ENCODE measurements at places on chromosomes 1 and 21.

DNA sequence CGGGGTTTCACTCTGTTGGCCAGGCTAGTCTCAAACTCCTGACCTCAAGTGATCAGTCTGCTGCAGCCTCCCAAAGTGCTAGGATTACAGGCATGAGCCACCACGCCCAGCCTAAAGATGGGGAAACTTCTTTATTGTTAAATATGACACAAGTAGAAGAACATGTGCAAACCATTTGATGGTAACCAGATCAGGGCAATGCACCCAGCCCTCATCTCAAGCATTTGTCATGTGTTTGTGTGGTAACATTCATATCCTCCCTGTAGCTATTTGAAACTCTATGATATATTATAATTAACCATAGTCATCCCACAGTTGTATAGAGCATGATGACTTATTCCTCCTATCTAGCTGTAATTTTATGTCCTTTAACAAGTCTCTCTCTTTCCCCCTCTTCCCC lies 119.5 kb upstream of the TMPRSS2 start:
- DNase-seq = no peak

GRCh38 chr1:48875552-48876329 lies 99.0 kb upstream of the BEND5 start:
- no peak for DNase-seq

- no peak for DNase-seq
These were observed 72.6 kb downstream of the DTL start for GRCh38 chr1:212108187-212108586.

- DNase-seq = no peak
These were observed 45.3 kb downstream of the PKP1 start for GRCh38 chr1:201328576-201328975.

GRCh38 chr1:97281962-97282361 lies 560.4 kb downstream of the PTBP2 start:
- DNase-seq = no peak

DNA sequence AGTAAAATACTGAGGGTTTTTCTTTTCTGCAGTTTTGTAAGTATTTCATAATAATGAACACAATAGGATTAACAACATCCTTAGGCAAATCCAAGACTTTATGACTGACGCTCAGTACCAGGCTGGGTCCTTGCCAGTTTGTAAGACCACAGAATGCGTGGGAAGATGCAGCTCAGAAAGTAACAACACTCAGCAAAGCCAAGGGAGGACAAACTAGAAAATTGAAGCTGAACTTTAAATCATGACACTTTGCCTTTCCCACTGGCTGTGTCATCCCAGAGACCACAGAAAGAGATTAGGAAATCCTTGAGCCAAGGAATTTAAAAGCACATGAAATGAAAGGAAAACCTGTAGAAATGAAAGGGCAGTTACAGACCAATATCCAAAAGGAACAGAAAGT lies 426.3 kb upstream of the CHRM3 start:
- DNase-seq = no peak

DNA sequence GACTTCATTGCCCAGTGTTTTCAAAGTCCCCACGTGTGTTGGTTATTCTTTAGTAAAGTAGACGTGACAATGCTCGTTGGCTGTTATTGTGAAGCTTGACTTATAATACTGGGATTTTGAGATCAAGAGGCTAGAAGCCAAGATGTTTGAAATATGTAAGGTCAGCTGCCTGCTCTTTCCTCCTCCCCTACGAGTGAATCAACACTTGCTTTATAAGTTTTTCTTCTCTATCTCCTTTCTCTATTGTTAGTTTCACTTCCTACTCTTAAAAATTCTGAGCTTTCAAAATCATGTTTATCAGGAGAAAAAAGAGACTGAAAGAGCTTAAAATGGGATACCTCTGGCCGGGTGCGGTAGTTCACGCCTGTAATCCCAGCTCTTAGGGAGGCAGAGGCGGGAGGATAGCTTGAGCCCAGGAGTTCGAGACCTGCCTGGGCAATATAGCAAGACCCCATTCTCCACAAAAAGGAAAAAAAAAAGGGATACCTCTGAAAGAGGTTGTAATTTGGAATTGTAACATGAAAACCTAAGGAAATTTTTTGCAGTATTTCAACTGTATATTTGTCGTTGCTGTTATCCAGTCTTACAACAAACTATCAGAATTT lies 72.0 kb downstream of the EPB41 start:
- DNase-seq = no peak

Data from NCI-H69 (cell line).